ENCODE measurements at places on chromosomes 16 and 17.

DNA sequence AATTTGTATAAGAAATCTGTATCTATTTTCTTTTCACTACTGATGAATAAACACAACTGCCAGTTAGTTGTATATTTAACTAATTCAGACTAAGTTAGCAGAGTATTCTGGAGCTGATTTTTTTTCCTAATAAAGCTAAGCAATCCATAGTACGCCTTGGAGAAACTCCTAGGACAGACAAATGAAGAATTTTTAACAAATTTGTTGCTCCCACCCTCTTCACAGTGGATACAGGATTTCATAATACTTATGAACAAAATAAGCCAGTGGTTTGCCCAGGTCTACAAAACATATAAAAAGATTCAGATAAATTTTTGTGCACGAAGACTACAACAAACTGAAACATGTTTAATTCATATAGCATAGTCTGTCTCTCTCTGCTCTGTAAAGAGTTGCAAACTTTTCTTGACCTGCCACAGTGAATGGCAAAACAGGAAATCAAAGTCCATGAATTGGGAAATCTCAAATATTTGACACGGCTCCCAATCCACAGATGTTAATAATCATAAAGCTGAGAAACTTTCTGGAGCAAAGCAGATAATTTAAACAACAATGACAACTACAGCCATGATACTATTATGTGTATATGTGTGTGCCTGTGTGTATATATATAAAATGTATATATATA, 594 bp upstream of the ABCA6 start:
- DNase-seq, result peak; percentile 62

- peak; percentile 86 for DNase-seq
Measured at GRCh38 chr16:49876716-49877129, 20.8 kb upstream of the ZNF423 start.

GRCh38 chr16:66925322-66925840, at the start of gene RRAD:
Gene RRAD, minus strand, starts transcription at chr16:66925535. Its CDS starts 356 bp downstream, at chr16:66925179.
- DNase-seq, result no peak

DNA sequence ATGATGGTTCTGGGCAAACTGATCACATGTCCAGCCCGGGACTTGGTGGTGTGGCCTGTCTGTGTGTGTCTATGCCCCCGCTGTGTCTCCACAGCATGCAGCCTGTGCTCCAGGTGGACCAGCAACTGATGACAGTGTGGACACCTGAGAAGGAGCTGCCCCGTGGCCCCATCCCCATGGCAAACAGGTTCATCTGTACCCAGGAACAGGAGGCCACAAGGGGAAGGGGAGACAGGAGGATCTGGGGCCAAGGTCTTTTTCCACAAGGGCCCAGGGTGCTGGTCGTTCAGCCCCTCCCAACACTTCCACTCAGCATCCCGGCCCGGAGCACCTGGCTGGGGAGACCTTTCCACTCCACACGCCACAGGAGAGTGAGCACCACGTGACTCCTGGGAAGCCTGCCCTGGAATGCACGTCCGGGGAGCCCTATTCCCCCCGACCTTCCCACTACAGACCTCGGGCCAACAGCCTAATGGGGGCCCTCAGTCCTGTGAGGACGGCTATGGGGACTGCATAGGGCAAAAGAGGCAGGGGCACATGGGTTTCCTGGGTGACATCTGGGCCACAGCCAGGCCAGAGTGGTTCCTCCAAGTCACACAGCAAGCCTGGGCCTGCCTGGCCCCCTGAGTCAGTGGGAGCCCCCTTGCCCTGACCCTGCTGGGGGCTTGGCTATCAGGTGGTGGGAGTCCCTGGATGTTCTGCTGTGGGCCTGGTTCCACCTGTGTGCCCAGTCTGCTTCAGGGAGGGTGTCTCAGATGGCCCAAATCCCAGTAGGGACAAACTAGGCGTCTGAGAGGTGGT, 20.8 kb upstream of the NXPH3 start:
- no peak for DNase-seq

- DNase-seq, result no peak
Measured at GRCh38 chr16:83680980-83681379, 126.8 kb upstream of the HSBP1 start.

- DNase-seq, result no peak
Measured at GRCh38 chr16:54412777-54413455, 126.3 kb upstream of the IRX3 start.

GRCh38 chr17:38558728-38559050, 47.1 kb downstream of the SRCIN1 start:
- no peak for DNase-seq

GRCh38 chr17:77325577-77326075, 184.9 kb downstream of the SEC14L1 start:
- DNase-seq, result no peak

- no peak for DNase-seq
Measured at GRCh38 chr17:21283482-21284318, 811 bp upstream of the MAP2K3 start.

DNA sequence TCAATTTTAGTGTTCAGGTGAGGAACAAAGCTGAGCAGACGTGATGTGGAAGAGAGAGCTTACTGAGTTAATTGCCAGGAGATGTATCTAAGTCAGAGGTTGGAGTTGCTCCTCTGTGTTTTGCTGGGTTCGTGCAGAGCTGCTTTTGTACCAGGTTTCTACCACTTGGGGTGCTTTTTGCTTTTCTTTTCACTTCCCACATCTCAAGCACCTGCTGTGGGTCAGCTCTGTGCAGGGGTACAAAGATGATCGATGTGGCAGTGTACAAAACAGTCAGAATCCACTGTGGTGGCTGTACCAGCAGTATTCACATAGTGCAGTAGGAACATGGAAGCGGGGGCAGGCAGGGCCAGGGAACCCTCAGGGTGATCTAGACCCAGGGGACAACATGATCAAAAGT, 14.8 kb downstream of the UNK start:
- no peak for DNase-seq

DNA sequence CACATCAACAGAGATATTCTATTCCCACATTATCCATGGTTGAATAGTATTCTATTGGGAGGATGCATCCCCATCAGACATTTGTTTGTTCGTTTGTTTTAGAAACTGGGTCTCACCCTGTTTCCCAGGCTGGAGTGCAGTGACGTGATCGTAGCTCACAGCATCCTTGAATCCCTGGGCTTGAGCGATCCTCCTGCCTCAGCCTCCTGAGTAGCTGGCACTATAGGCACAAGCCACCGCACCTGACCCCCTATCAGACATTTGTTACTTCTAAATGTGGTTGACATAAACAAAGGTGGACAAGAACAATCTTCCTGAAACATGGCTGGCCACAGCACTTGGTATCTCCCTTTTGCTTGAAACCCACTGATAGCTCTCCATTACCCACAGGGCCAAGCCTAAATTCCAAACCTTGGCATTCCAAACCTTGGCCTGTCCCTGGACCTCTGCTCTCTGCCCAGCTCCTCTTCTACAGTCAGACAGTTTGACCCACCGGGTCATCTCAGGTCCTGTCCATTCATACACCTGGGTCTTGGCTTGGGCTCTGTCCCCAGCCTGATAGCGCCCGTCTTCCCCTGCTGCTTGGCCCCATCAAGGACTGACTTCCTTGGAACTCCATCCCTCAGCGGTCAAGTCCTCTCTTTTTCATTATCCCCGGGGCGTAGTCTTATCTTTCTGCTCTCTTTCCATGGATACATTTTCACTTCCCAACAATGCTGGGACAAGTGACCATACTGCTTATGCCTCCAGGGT, 1.5 kb upstream of the PRR29 start:
- no peak for DNase-seq

DNA sequence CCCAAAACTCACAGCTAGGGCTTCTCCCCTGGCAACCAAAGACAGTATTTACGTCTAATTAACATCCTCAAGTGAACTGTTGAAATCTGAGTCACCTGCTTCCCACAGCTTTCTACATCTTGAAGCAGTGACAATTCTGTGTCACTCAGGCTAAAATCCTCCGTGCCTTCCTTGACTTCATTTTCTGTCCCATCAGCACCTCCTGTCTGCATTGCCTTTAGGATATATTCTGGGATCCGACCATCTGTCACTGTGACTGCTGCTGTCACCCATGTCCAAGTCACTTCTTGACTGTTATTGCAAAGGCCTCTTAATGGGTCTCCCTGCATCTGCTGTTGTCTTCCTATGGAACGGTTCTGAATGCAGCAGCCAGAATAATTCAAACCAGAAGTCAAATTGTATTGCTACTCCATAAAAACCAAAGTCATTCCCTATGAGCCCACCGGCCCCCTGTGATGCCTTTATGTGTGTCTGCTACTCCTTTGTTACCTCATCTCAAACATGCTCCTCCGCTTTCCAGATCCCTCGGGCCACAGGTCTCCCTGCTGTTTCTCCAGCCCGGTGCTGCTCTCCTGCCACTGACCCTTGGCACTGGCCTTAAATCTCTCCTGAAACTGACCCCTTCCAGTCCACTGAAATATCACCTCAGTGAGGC, 56.9 kb downstream of the WWP2 start:
- DNase-seq, result no peak

DNA sequence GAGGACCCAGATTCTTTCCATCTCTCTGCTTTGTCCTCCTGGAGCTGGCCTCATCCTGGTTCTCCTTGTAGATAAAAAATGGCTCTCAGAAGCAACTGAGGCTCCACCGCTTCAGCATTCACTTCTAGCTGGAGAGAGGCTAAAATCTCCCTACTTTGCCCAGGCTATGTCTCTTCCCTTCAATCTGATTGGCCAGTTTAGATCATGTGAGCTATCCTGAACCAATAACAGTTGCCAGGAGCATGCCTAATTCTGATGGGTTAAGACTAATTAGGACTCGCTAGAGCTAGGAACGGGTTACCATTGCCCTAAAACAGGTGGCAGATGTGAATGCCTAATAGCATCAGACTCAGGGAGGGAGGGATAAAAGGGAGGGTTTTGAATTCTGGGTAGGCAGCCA, 89.6 kb downstream of the GPR139 start:
- DNase-seq, result no peak

- no peak for DNase-seq
Measured at GRCh38 chr16:10791048-10791447, 27.5 kb downstream of the TVP23A start.

- DNase-seq, result peak; percentile 61
Measured at GRCh38 chr17:50872710-50873424, 6.7 kb upstream of the TOB1 start.

DNA sequence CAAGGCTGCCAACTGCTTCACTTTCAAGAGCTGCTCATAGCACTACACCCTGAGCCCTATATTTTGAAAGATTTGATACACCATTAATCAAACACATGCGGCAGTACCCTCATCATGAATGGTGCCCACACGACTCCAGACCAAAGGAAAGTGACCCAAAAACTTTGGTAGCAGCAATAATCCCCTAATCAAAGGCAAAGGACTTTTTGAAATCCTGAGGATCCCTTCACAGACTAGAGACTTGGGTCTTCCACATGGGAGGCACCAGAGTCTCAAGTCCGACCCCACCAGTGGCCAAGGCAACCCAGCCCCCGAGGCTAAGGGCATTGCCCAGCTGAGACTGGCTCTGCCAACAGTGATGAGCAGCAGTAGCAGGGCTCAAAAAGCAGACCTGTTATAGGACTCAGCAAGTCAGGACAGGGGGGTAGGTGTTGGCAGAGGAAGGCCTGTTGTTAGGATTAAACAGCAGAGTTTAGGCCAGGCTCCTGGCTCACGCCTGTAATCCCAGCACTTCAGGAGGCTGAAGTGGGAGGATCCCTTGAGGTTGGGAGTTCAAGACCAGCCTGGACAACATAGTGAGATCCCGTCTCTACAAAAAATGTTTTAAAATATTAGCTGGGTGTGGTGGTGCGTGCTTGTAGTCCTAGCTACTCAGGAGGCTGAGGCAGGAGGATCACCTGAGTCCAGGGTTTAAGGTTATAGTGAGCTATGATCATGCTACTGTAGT, 3.2 kb downstream of the TRIM25 start:
- DNase-seq, result no peak

- DNase-seq, result no peak
Measured at GRCh38 chr16:24491731-24492130, 47.6 kb upstream of the RBBP6 start.

DNA sequence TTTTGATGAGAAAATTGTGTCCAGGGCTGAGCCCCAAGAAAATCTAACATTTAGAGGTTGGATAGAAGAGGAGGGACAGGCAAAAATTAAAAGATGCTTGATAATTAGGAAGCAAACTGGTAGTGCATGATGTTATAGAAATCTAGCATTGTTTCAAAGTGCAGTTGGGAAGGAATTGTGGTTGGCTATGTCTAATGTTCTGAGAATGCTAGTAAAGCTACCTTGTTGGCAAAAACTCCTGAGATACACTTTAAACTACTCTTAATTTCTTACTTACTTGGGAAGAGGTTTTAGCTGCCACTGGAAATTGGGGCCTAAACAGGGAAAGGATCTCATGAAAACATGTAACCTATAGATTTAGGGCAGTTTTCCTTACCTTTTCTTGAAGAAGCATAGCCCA, 48.3 kb downstream of the MAP2K4 start:
- no peak for DNase-seq

DNA sequence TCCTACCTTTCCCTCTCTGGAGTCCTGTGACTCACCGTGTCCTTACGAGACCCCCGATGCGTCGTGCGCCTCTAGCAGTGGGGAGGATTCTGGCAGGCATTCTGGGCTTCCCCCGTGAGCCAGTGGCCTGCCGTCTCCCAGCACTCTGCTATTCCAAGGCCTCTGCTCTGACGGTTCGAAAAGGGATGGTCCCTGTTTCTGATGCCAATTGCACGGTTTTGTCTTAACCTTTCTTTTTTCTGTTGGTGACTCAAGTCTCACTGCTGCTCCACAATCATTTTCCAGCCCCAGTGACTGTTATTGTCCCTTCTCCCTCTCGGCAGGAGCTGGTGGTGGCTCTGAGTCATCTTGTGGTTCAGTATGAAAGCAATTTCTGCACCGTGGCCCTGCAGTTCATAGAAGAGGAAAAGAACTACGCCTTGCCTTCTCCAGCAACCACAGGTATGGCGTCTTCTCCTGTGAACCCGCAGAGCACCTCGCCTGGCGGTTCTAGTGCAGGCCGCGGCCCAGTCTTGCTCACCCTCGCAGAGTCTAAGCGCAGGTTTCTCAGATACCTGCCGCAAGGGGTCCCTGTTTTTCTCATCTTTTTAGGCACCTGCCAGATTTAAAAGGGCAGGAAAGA, 100.1 kb upstream of the CHMP6 start:
- no peak for DNase-seq

DNA sequence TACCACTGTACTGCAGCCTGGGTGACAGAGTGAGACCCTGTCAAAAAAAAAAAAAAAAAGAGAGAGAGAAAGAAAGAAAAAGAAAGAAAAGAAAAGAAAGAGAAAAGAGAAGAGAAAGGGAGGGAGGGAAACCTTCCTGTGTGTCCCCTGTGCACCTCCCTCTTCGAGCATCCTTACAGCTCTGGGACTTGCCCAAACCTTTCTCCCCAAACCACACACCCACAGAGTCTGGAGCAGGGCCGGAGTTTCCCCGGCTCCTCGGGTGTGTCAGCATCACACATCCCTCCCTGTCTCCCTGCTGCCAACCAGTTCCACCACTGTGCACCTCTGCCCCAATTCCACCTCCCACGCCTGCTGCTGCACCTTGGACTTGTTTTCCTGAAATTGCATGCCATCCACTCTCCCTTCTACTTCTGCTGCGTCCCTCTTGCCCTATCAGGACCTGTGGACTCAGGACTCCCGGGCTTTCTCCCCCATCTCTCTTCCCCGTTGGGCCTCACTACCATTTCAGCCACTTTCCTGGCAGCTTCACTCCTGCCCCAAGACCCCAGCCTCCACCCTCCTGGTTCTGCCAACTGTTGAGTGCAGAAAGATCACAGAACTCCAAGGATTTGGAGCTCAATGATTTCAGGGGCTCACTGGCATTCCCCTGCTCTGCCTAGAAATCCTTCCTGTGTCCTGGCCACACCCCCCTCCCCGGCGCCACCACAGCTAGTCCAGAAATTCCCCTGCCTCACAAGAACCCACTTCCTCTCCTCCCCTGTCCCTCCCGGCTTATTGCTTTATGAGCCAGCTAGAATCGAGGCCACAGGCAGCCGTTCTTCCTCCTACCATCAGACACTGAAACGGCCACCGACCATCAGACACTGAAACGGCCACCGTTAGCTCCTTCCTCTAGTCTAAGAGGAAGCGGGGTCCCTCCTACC, 3.7 kb upstream of the CDK3 start:
- no peak for DNase-seq
